ENCODE measurements at places on chromosomes 2 and 18. TPM values are rescaled to one million over a fixed set of nuclear protein-coding genes. Genes with fewer than 3 reads are reported as not detected.
A peak's percentile ranks its signal among the peaks of the same experiment; 100 is the strongest.

GRCh38 chr2:217887841-217888701, 114.7 kb downstream of the TNS1 start:
- no peaks in the 10 kb centered on the region for H3K4me1 ChIP-seq
- H3K27me3 ChIP-seq = no peaks in the 10 kb centered on the region
- no peaks in the 10 kb centered on the region for H3K36me3 ChIP-seq
- H3K4me3 ChIP-seq = no peak overlapping the region

DNA sequence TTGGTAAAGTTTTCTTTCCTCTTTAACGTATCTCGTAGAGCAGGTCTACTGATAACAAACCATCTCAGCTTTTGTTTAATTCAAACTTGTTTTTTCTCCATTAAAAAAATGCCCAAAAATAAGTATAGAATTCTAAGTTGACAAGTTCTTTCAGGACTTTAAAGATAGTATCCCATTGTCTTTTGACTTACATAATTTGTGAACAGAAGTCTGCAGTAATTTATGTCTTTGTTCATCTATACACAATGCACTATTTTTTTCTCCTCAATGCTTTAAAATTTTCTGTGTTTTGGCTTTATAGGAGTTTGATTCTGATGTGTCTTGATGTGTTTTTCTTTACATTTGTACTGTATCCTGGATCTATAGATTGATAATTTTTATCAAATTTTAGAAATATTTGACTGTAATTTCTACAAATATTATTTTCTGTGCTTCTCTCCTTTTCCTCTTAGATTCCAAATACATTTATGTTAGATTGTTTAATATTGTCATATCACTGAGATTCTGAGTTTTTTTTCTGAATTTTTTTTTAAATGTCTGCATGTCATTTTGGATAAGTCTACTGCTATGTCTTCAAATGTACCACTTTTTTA, 143.3 kb downstream of the FTCDNL1 start:
- H3K36me3 ChIP-seq = no peaks in the 10 kb centered on the region
- no peaks in the 10 kb centered on the region for H3K27me3 ChIP-seq
- H3K27ac ChIP-seq = no peak overlapping the region
- H3K4me1 ChIP-seq = no peaks in the 10 kb centered on the region
- DNase-seq = no peak

- no peak overlapping the region for H3K27ac ChIP-seq
- no peaks in the 10 kb centered on the region for H3K27me3 ChIP-seq
- no peak for DNase-seq
- H3K36me3 ChIP-seq = no peaks in the 10 kb centered on the region
- no peak overlapping the region for H3K4me3 ChIP-seq
These were observed 150.2 kb upstream of the SPATS2L start for GRCh38 chr2:200156166-200156835.

GRCh38 chr2:51717312-51717711, 685.4 kb upstream of the NRXN1 start:
- H3K4me3 ChIP-seq = no peak overlapping the region
- no peak overlapping the region for H3K27ac ChIP-seq
- H3K27me3 ChIP-seq = no peaks in the 10 kb centered on the region
- no peaks in the 10 kb centered on the region for H3K36me3 ChIP-seq
- peak; percentile 29 for DNase-seq

The ARHGAP15 gene
- 0.42 TPM for total RNA-seq

The TMEM247 gene
- total RNA-seq = not detected

The TBR1 gene
- 0.17 TPM for total RNA-seq

DNA sequence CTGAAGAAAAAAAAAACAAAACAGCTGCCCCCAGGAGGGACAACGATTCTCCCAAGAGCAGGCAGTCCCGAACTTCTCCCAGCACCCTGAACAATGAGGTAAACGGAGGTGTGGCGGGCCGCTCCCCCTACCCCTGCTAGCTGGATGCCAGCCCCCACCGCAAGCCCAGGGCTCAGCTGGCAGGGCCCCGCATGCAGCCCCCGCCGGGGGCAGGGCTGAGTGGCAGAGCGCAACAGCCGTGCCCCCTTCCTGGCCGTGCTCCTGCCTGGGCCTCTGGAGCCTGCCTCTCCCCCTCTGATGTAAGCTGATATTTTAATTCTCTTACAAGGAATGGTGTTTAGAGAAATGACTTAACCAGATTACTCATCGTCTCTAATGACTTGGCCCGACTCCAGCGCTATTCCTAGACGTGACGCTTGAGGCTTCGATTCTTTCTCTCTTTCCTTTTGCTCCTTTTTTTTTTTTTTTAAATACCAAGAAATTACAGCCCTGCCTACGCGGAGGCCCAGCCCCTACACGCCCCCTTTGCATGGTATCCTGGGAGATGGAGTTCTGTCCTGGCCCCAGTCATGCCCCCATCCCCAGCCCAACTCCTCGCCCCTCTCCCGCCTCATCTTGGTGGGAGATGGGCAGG, 4.6 kb upstream of the ARID5A start:
- DNase-seq = peak; percentile 95
- H3K27ac ChIP-seq = peak overlapping the region; percentile 43
- peaks cover 12% of the 10 kb centered on the region for H3K4me1 ChIP-seq
- peak overlapping the region; percentile 39 for H3K4me3 ChIP-seq

The GPR45 gene
- total RNA-seq = 0.30 TPM

DNA sequence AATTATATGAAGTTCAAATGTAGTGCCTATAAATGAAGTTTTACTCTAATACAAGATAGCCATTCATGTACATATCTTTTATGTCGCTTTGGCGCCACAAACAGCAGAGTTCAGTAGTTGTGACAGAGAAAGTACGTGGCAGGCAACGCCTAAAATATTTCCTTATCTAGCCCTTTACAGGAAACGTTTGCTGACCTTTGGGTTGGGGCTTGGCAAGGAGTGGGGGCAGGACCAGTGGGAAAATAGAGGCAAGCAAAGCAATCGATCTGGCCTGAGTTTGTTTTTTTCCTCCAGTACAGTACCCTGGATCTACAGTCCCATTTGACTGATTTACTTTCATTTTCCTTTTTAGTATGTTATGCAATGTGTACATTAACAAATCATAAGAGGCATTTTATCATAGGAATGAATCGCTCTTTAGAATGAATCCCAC, 13.1 kb downstream of the CCDC68 start:
- peak; percentile 26 for DNase-seq
- H3K4me1 ChIP-seq = peaks cover 21% of the 10 kb centered on the region
- H3K4me3 ChIP-seq = peak overlapping the region; percentile 39
- no peaks in the 10 kb centered on the region for H3K36me3 ChIP-seq
- no peaks in the 10 kb centered on the region for H3K27me3 ChIP-seq
- no peak overlapping the region for H3K27ac ChIP-seq

The RTN4 gene
- 221 TPM for total RNA-seq

The DLGAP1 gene
- 0.39 TPM for total RNA-seq

The TUBB8B gene
- total RNA-seq = 0.57 TPM

DNA sequence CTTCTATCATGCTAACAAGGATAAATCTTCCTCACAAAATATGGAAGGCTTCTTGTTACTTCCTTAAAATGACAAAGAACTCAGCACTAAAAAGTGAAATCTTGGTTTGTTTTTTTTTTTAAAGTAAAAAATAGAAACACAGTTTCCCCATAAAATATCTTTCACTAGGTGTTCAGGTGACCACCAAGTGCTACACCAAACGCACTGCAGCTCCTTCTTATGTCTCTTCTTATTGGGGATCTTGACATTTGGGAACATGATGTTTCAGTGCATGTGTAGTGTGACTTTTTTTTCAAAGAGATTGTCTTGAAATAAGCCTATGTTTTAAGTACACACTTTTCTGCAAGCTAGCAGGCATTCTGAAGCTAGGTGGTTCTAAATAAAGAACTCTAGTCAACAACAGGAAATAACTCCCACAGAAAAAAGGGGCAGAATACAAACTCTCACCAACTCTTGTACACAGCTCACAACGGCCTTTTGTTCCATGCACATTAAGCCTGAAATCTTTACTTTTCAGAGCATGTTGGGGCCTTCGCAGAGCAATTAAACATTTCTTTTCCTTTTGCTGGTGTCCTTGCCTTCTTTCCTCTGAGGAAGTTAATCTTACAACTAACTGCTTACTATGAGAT, 13.2 kb upstream of the SERTAD2 start:
- no peaks in the 10 kb centered on the region for H3K36me3 ChIP-seq
- H3K4me1 ChIP-seq = no peaks in the 10 kb centered on the region
- H3K27me3 ChIP-seq = no peaks in the 10 kb centered on the region
- no peak for DNase-seq

DNA sequence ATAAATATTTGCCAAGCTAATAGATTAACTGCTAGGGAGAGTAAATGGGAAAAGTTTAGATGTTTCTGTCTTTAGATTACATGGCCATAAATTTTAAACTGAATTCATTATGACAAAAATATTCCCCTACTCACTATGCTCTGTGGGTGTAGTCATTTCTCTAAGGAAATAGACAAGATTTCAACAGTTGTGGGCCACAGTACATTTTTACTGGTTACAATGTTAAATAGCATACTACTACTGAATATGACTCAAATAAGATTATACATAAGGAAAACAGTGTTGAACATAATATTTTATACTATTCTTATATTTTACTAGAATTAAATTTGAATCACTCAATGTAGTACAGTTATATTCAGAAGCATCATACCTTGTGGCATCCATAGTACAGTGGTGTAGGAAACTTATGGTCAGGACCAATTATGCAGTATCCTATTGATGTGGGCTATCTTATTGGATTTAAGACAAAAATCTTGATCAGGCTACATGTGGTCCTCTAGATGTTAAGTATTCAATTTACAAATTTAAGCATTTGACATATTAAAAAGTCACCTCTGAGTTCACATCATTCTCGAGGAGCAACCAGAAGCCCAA, 33.0 kb downstream of the RPRD1A start:
- H3K4me3 ChIP-seq = no peak overlapping the region
- no peaks in the 10 kb centered on the region for H3K4me1 ChIP-seq
- H3K36me3 ChIP-seq = peaks cover 16% of the 10 kb centered on the region
- DNase-seq = no peak
- no peak overlapping the region for H3K27ac ChIP-seq

DNA sequence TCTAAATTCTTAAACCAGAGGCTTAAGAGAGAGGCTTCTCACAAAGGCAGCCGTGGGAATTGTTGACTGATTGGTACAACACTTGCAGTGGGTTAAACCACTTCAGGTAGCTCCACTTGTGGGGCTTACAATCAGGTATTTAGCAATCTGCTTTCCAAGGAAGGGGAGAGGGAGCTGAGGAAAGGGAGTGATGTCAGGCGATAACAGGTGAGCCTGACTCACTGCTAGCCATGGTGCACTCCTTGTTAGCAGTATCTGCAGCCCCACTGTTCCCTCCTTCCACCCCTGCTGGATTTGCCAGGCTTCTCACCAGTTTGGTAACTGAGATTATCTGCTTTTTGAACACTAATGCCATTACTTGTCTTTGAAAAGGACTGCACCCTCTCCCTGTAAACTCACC, 1056.7 kb upstream of the FANCL start:
- H3K36me3 ChIP-seq = no peaks in the 10 kb centered on the region
- DNase-seq = no peak
- no peak overlapping the region for H3K27ac ChIP-seq
- no peaks in the 10 kb centered on the region for H3K27me3 ChIP-seq
- no peak overlapping the region for H3K4me3 ChIP-seq
- no peaks in the 10 kb centered on the region for H3K4me1 ChIP-seq

- no peaks in the 10 kb centered on the region for H3K27me3 ChIP-seq
- H3K4me3 ChIP-seq = no peak overlapping the region
- H3K4me1 ChIP-seq = no peaks in the 10 kb centered on the region
These were observed 206.1 kb downstream of the RAB3GAP1 start for GRCh38 chr2:135258193-135258592.

The CLASP1 gene
- 41.9 TPM for total RNA-seq

The B3GNT7 gene
- 6.1 TPM for total RNA-seq

The SERPINB4 gene
- not detected for total RNA-seq

DNA sequence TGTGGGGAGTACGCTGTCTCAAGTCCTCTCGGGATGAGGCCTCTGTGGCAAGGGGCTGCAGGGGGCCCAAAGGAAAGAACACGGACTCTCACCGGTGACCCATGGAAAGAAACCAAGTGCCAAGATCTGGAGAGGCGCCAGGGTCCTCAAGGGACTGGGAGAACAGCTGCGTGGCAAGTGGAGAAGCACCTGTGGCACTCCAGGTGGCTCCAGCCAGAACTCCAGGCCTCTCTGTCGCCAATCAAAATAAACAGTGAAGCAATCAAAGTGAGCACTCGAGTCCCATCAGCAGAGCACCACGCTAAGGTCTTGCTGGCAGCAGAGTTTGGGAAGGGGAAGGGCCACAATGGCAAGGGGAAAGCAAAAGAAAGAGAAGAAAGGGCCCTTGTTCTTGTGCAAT, 54.7 kb downstream of the BCL2 start:
- no peaks in the 10 kb centered on the region for H3K4me1 ChIP-seq
- no peak overlapping the region for H3K4me3 ChIP-seq
- H3K27me3 ChIP-seq = 0 out of 2 replicates have a peak, but pooled peaks cover 3% of the 10 kb centered on the region

All from HCT116 (cell line).